ENCODE measurements at places on chromosomes 3 and 15.

GRCh38 chr3:115960799-115961198 lies 337.5 kb downstream of the GAP43 start:
- no peak overlapping the region for H3K4me3 ChIP-seq
- H3K4me1 ChIP-seq = no peaks in the 10 kb centered on the region
- H3K27ac ChIP-seq = no peak overlapping the region
- DNase-seq = no peak
- H3K27me3 ChIP-seq = 0 out of 2 replicates have a peak, but pooled peaks cover 2% of the 10 kb centered on the region

DNA sequence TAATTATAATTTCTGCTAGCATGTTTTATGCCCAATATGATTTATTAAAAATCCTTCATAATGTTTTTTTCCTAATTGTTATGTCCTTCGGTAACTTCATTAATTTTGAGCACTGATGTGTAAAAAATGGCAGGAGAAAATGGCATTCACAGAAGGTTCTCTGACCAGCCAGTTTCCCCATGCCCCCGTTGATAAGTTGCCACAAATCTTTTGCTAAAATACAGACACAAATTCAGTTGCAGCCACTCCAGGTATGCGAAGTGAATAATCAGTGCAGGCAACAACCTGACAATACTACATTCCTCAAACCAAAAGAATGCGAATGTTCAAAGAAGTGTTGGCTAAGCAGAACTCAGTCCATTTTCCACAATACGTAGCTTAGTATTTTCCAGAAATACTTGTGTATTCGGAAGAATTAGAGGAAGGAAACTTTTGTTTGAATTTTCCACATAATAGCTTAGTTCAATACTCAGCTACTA lies 32.7 kb downstream of the CHL1 start:
- H3K4me3 ChIP-seq = no peak overlapping the region
- H3K27me3 ChIP-seq = no peaks in the 10 kb centered on the region
- no peaks in the 10 kb centered on the region for H3K4me1 ChIP-seq
- H3K36me3 ChIP-seq = no peaks in the 10 kb centered on the region
- no peak overlapping the region for H3K27ac ChIP-seq
- no peak for DNase-seq

- no peaks in the 10 kb centered on the region for H3K36me3 ChIP-seq
- no peak overlapping the region for H3K4me3 ChIP-seq
- no peaks in the 10 kb centered on the region for H3K27me3 ChIP-seq
- DNase-seq = no peak
Observed at GRCh38 chr3:104412608-104413580, 953.8 kb upstream of the ALCAM start.

- no peak for DNase-seq
- no peaks in the 10 kb centered on the region for H3K4me1 ChIP-seq
- H3K27me3 ChIP-seq = no peaks in the 10 kb centered on the region
- no peaks in the 10 kb centered on the region for H3K36me3 ChIP-seq
Observed at GRCh38 chr15:92460023-92460422, 66.3 kb downstream of the ST8SIA2 start.

- peaks cover 4% of the 10 kb centered on the region for H3K4me1 ChIP-seq
- no peak overlapping the region for H3K4me3 ChIP-seq
- H3K36me3 ChIP-seq = no peaks in the 10 kb centered on the region
- H3K27me3 ChIP-seq = no peaks in the 10 kb centered on the region
- no peak overlapping the region for H3K27ac ChIP-seq
Observed at GRCh38 chr3:150736903-150737832, 25.8 kb downstream of the SIAH2 start.

GRCh38 chr3:58800940-58801339 lies 134.4 kb upstream of the FAM3D start:
- no peak overlapping the region for H3K27ac ChIP-seq
- no peak overlapping the region for H3K4me3 ChIP-seq
- H3K4me1 ChIP-seq = no peaks in the 10 kb centered on the region
- H3K27me3 ChIP-seq = no peaks in the 10 kb centered on the region
- no peak for DNase-seq
- H3K36me3 ChIP-seq = no peaks in the 10 kb centered on the region

DNA sequence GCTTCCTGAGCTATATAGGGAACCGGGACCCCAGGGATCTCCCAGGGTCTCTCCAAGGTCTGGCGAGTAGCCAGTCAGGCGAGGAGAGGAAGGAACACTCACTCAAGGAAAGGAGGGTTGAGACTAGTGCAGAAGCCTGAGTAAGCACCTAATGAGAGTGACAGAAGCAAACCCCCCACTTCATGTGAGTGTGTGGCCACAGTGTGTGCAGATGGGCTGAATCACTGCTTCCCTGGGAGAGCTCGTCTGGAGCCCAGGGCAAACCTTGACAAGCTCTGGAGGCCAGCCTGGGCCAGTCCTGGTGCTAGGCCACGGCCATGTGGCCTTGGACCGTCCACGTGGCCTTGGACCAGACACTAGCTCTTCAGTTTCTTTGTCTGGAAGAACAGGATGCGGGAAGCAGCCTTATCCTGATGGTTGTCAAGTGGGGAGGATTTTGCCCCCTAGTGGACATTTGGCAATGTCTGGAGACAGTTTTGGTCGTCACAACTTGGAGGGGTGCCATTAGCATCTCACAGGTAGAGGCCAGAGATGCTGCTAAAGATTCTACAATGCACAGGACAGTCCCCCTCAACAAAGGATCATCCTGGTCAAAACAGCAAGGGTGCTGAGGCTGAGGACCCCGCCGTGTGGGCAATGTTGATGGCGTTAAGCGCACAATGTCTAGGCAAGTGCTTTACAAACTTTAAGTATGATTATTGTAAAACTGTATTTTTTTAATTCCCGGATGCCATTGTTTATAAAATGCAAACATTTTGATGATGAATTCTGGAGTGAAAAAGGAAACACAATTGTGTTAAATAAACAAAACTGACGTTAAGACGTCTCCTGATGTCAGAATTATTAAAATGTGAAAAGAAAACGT lies 34.8 kb upstream of the CTSH start:
- H3K36me3 ChIP-seq = no peaks in the 10 kb centered on the region
- no peaks in the 10 kb centered on the region for H3K27me3 ChIP-seq
- DNase-seq = peak; percentile 90
- no peak overlapping the region for H3K27ac ChIP-seq
- H3K4me3 ChIP-seq = no peak overlapping the region
- H3K4me1 ChIP-seq = 0 out of 2 replicates have a peak, but pooled peaks cover 1% of the 10 kb centered on the region

DNA sequence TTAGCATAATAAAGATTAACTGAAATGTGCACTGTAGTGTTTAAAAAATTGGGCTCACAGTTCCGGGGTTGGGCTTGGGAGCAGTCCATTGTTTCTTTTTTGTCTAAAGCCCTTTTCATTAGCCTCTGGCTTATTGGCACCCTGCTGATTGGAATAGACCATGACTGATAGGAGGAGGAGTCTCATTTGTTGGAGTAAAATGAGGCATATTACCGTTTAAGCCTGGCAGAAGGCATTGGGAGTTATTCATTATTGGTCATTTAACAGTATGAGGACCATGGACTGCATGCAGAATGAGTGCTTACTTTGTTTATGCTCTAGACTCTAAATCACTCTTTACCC lies 139.0 kb upstream of the CGNL1 start:
- H3K36me3 ChIP-seq = peaks cover 2% of the 10 kb centered on the region
- no peaks in the 10 kb centered on the region for H3K4me1 ChIP-seq
- no peak overlapping the region for H3K4me3 ChIP-seq
- no peak overlapping the region for H3K27ac ChIP-seq
- DNase-seq = no peak
- H3K27me3 ChIP-seq = no peaks in the 10 kb centered on the region

- peak within 1 kb of the TSS; percentile 73 for H3K4me3 ChIP-seq
- no peak within 1 kb of the TSS for H3K27ac ChIP-seq
- H3K27me3 ChIP-seq = peaks cover 24% of the 10 kb centered on the region
Observed at GRCh38 chr3:53493963-53494791, at the start of gene CACNA1D. TSS of gene CACNA1D (plus strand) at chr3:53494611. CDS start at chr3:53495167, 556 bp downstream.

- no peak overlapping the region for H3K27ac ChIP-seq
- H3K4me1 ChIP-seq = peaks cover 3% of the 10 kb centered on the region
- no peak overlapping the region for H3K4me3 ChIP-seq
- peak; percentile 54 for DNase-seq
- H3K27me3 ChIP-seq = no peaks in the 10 kb centered on the region
- no peaks in the 10 kb centered on the region for H3K36me3 ChIP-seq
Observed at GRCh38 chr15:80567721-80568157, 127.4 kb upstream of the ABHD17C start.

DNA sequence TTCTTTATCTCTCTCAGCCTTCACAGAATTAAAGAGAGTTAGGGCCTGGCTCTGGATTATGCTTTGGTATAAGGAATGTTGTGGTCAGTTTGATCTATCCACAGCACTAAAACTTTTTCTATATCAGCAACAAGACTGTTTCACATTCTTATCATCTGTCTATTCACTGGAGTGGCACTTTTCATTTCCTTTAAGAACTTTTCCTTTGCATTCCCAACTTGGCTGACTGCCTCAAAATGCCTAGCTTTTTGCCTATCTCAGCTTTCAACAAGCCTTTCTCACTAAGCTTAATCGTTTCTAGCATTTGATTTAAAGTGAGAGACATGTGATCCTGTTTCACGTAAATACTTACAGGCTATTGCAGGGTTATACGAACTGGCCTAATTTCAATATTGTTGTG lies 471.8 kb downstream of the GBE1 start:
- no peak for DNase-seq
- no peak overlapping the region for H3K4me3 ChIP-seq
- H3K4me1 ChIP-seq = no peaks in the 10 kb centered on the region

GRCh38 chr15:29652595-29652994 lies 169.7 kb downstream of the TJP1 start:
- H3K27me3 ChIP-seq = no peaks in the 10 kb centered on the region
- no peaks in the 10 kb centered on the region for H3K36me3 ChIP-seq
- no peak overlapping the region for H3K4me3 ChIP-seq
- no peak overlapping the region for H3K27ac ChIP-seq
- no peaks in the 10 kb centered on the region for H3K4me1 ChIP-seq
- DNase-seq = no peak

DNA sequence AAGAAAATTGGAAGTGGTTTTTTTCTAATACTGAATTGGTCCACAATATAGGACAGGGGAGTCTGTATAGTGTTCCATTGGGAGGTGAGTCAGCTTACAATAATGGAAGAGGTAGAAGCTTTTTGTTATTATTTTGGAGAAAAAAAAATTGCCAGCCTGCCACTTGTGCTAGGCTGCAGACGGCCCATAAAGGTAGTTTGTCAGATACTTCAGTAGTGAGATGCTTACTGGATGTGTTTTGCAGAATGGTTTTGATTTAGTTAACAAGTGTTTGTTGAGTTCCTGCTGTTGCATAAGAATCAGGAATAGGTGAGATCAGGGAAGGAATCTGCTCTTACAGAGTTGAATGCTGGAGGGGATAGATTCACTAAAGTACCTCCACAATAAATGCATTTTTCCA lies 1.0 kb downstream of the DTWD1 start:
- DNase-seq = no peak
- H3K27me3 ChIP-seq = no peaks in the 10 kb centered on the region
- no peaks in the 10 kb centered on the region for H3K4me1 ChIP-seq
- peaks cover 3% of the 10 kb centered on the region for H3K36me3 ChIP-seq

- H3K36me3 ChIP-seq = no peaks in the 10 kb centered on the region
- no peaks in the 10 kb centered on the region for H3K27me3 ChIP-seq
- H3K4me3 ChIP-seq = no peak overlapping the region
- H3K27ac ChIP-seq = no peak overlapping the region
- DNase-seq = no peak
Observed at GRCh38 chr15:64844576-64845145, 2.9 kb downstream of the PLEKHO2 start.

- no peak for DNase-seq
- H3K27me3 ChIP-seq = no peaks in the 10 kb centered on the region
- H3K4me3 ChIP-seq = no peak overlapping the region
- H3K27ac ChIP-seq = no peak overlapping the region
- H3K36me3 ChIP-seq = no peaks in the 10 kb centered on the region
- H3K4me1 ChIP-seq = no peaks in the 10 kb centered on the region
Observed at GRCh38 chr3:56222866-56223265, 245.4 kb downstream of the ERC2 start.

GRCh38 chr15:64816452-64816851 lies 9.0 kb downstream of the PIF1 start:
- H3K27me3 ChIP-seq = no peaks in the 10 kb centered on the region
- DNase-seq = no peak
- no peak overlapping the region for H3K27ac ChIP-seq
- H3K4me3 ChIP-seq = no peak overlapping the region

- H3K27ac ChIP-seq = no peak overlapping the region
- no peaks in the 10 kb centered on the region for H3K36me3 ChIP-seq
- no peaks in the 10 kb centered on the region for H3K4me1 ChIP-seq
- H3K4me3 ChIP-seq = no peak overlapping the region
Observed at GRCh38 chr3:46768061-46768460, 50.4 kb upstream of the PRSS50 start.

- H3K4me3 ChIP-seq = no peak overlapping the region
- no peaks in the 10 kb centered on the region for H3K4me1 ChIP-seq
- no peaks in the 10 kb centered on the region for H3K27me3 ChIP-seq
- H3K27ac ChIP-seq = no peak overlapping the region
- no peaks in the 10 kb centered on the region for H3K36me3 ChIP-seq
Observed at GRCh38 chr3:67082533-67083024, 84.5 kb downstream of the KBTBD8 start.

- no peak overlapping the region for H3K4me3 ChIP-seq
- no peaks in the 10 kb centered on the region for H3K4me1 ChIP-seq
- H3K36me3 ChIP-seq = no peaks in the 10 kb centered on the region
- DNase-seq = no peak
- H3K27me3 ChIP-seq = no peaks in the 10 kb centered on the region
Observed at GRCh38 chr3:143648218-143648617, 200.1 kb downstream of the SLC9A9 start.

DNA sequence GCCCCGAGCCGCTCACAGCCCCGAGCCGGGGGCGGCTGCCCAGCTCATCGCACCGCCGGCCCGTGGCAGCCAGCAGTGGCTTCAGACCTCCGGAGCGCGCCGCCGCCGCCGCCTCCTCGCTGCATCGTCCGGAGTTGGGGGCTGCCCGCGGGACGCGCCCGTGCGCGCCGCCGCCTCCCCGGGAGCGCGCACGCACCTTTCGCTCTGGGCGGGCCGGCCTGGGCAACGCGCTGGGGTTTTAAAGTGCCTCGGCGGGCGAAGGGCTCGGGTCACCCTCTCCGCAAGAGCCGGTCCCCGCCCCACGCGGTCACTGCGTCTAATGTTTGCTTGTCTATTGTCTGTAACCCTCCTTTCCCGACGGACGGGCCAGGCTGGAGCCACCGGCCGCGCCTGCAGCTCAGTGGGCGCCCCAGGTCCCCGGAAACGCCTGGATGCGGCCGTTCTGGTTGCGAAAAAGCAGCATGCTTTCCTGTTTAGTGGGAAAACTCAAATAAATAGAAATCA lies at the start of gene RYK:
Gene RYK (minus strand): TSS at position 143 of the 504 bp plus-strand sequence. CDS start 205 bp downstream, outside the sequence.
- no peaks in the 10 kb centered on the region for H3K27me3 ChIP-seq
- DNase-seq = no peak
- no peak within 1 kb of the TSS for H3K27ac ChIP-seq
- peak within 1 kb of the TSS; percentile 57 for H3K4me3 ChIP-seq

GRCh38 chr3:55569033-55569599 lies 82.0 kb upstream of the WNT5A start:
- no peak for DNase-seq
- no peaks in the 10 kb centered on the region for H3K36me3 ChIP-seq
- no peak overlapping the region for H3K27ac ChIP-seq
- peaks cover 6% of the 10 kb centered on the region for H3K4me1 ChIP-seq
- no peak overlapping the region for H3K4me3 ChIP-seq
- no peaks in the 10 kb centered on the region for H3K27me3 ChIP-seq

Measured in iPS DF 6.9 (cell line).